ENCODE measurements at places on chromosomes 2 and 18. TPM values are rescaled to one million over a fixed set of nuclear protein-coding genes. Genes with fewer than 3 reads are reported as not detected.
A peak's percentile ranks its signal among the peaks of the same experiment; 100 is the strongest.

DNA sequence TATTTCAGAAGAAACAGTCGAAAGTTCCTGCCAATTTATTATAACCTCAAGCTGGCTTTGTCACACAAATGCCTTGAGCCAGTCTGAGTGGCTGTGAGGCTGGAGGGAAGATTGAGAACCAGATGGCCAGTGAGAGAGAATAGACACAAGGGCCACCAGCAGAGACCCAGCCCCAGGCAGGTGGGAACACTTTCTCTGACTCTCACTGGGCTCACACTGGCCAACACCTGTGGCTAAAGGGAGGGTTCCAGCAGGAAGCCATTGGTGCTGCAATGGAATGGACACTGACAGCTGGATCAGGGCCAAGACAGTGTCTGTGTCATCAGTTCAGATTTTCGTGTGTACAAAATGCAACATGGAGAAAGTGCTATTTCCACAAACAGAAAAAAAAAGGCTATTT, 29.9 kb downstream of the LOXHD1 start:
- DNase-seq: no peak

Gene SKOR2
- total RNA-seq: not detected

Gene TP53I3
- total RNA-seq: 4.1 TPM

- peak; percentile 42 for DNase-seq
These were observed 69.1 kb downstream of the UXS1 start for GRCh38 chr2:106124905-106125549.

DNA sequence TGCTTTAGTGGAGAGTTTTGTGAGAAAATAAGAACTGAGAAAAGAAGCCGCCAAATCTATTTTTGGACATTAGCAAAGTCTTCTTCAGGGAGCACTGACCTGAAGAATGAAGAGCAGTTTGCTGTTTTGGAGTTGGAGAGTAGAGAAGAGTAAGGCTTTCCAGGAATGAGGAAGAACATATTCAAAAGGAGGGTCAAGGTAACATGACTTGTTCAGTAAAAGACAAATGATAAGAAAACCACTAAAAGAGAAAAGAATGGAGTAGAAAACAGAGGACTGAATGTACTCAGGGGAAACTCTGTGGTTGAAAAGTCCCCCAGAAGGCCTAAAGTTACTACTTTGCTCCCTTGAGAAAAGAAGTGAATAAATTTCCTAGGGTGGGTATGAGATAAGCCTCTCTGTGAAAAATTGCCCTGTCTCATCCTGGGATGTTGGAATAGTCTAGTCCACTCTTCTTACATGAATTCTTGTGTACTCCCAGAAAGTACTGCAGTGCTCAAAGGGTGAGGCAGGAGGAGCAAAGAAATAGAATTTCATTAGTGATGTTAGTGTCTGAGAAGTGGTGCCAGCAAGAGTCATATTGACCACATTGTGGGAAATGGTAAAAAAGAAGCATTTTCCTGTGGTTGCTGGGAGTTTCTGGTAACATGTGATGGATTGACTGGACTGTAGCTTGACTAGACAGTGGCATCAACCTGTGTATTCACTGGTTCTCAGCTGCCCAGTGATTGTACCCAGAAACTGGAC, 27.8 kb downstream of the MBD5 start:
- no peak for DNase-seq

GRCh38 chr2:106034325-106034724, 159.8 kb downstream of the UXS1 start:
- no peak for DNase-seq

Gene CETN1
- not detected for total RNA-seq

Data from natural killer cell treated with Interleukin-12 subunit alpha and Interleukin-12 subunit beta and Interleukin-15 and Interleukin-18, amount 100 ng/mL, for 72 hours (primary cell).